Vagina (tissue), 2 donors: ENCODE measurements at places on chromosomes 5 and 9.
A peak's percentile ranks its signal among the peaks of the same experiment; 100 is the strongest.

- DNase-seq, result no peak
Observed at GRCh38 chr5:23007236-23007635, 154.1 kb upstream of the CDH12 start.

- no peak for DNase-seq
Observed at GRCh38 chr5:51396797-51397196, 13.5 kb downstream of the ISL1 start.

- DNase-seq, result no peak
Observed at GRCh38 chr5:82894716-82895115, 182.5 kb downstream of the TMEM167A start.

GRCh38 chr9:86549401-86549811 is 195.2 kb upstream of the TUT7 start:
- no peak for DNase-seq

DNA sequence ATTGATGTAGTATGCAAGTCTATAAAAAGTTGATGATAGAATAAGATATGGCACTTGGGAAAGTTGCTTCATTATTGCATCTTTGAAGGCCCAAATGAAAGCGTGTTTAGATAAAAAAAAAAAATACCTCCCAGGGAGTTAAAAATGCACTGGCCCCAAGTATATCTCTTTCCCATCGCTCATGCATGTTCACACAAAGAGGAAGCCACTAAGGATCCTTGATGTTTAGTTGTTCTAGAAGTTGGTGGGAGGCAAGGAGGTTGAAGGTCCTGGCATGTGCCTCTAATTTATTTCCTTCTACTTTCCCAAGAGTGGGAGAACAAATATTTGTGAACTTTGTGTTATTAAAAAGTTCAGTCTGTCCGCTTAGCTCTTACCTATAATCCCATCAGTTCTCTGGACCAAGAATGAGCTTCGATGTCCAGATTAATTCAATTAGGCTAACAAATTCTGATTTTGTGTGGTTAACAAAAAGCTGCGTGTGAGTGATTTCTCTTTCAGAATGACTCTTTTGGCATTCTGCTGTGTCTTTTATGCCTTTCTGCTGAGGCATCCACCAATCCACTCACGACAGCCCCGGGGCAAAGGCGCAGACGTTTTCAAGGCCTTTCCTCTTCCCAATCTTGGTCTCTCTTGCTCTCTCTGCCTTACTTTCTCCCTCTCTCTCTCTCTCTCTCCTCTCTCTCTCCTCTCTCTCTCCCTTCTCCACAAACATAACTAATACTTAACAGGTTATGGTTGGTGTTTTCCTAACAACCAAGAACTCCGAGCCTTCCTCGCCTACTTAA is 135.1 kb upstream of the ERCC6L2 start:
- DNase-seq, result no peak

GRCh38 chr9:96686638-96687335 is 31.7 kb upstream of the PRXL2C start:
- no peak for DNase-seq

- no peak for DNase-seq
Observed at GRCh38 chr5:10579536-10580521, 16.0 kb downstream of the ANKRD33B start.

DNA sequence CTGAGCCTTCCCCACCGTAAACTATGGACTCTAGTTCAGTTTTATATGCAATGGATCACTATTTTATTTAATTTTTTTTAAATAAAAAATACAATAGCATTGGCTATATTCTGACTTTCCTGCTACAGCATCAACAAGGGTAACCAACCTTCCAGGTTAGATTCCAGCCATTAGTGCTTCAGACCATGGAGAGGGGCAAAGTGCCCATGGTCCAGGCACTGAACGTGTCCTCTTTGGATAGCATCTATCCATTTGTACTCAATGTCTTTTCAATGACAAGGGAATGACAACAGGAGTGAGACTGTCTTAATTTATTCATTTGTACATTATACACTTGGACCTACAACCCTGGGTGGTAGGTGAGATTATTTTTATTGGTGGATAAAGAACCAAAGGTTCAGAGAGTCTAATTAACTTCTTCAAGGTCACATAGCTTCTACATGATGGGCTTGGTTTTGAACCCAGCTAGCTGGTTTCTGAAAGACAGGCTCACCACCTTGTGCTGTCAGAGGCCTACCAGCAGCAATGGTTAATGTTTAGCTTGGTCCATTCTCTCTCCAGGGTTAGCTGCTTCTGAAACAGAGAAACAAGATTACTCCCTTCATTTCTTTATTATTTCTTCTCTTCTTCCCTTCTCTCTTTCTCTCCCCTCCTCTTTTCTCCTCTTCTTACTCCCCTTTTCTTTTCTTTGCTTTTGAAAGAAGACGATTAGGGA is 11.5 kb downstream of the TMEM171 start:
- no peak for DNase-seq

DNA sequence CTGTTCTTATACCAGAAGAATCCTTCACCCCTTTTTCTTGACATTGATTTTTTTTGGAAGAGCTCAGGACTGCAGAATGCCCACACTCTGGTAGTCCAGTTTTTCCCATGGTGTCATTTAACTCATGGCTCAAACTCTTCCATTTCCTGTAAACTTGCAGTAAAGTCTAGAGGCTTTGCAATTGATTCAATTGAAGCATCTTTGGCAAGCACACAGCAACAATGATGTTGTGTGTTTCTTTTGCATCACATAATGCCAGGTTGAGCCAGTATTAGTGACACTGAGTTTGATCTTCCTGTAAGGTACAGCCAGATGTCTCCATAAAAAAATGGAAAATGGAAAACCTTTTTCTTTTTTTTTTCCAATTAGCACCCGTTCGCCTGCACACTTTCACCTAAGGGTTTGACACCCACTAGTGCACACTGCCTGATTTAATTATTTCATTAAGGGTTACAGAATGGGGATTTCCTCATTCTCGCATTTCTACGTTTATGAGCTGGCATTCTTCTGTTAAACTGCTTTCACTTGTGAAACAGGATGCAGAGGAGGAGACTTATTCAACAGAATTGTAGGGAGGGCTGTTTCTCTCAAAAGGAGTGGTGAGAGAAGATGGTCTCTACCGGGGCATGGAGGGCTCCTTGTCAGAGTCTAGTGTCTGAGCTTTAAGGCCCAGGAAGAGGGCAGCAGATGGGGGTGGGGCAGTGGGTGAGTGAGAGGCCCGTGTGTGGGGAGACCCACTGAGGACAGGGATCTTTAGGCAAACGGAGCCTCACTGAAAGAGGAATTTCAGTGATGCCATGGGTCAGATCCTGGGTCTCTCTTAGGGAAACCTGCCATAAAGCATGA is 2.2 kb upstream of the S1PR3 start:
- DNase-seq, result peak; percentile 25

DNA sequence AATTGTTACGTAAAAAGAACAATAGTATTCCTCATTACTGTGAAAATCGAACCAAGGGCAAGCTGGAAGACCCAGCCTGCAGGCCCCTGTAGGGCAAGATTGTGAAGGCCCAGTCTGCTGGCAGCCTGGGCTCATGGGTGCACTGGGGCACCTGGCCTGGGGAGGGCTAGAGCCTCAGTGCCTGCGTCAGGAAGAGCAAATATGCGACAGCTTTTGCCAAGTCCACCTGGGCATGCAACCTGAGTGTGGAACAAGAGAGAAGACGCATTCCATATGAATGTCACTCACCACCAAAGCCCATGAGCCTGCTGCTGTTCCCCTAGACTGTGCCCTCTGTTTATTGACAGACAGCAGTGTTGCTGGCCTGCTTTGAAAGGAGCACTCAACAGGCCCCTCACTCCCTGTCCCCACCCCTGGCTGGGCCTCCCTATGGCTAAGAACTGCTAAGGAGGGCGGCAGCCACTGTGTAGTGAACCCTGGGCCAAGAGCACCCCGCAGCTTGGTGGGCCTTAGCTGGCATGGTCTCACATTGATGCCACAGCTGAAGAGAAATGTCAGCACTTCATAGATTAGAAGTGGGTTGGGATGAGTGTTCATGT is 28.2 kb downstream of the PSD2 start:
- DNase-seq, result no peak

DNA sequence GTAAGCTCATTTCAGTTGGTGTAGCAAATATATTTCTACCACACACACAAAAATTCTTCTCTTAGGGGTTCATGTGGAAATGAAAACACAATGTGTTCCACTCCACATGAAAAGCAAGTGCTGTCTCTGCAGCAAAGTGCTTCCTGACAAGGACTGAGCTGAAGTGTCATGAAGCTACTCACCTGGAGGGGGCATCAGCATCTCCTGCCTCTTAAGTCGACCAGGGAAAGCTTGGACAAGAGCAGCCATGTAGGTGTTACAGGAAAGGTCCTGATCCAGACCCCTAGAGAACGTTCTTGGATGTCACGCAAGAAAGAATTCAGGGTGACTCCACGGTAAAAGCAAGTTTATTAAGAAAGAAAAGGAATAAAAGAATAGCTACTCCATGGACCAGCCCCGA is 62.8 kb downstream of the SV2C start:
- no peak for DNase-seq

- DNase-seq, result no peak
Observed at GRCh38 chr9:121559183-121559582, 59.5 kb upstream of the GGTA1 start.
